ENCODE measurements at places on chromosomes 12 and 14. TPM values are rescaled to one million over a fixed set of nuclear protein-coding genes. Genes with fewer than 3 reads are reported as not detected.
A peak's percentile ranks its signal among the peaks of the same experiment; 100 is the strongest.

GRCh38 chr12:946631-947030 is 2.9 kb downstream of the RAD52 start:
- no peaks in the 10 kb centered on the region for H3K27me3 ChIP-seq
- H3K27ac ChIP-seq, result no peak overlapping the region
- H3K4me1 ChIP-seq, result no peaks in the 10 kb centered on the region
- H3K4me3 ChIP-seq, result no peak overlapping the region
- no peak for DNase-seq

The DHRS4L2 gene
- 16.8 TPM for total RNA-seq

GRCh38 chr14:64255756-64256155 is 38.4 kb downstream of the ESR2 start:
- H3K36me3 ChIP-seq, result no peaks in the 10 kb centered on the region
- no peak overlapping the region for H3K4me3 ChIP-seq
- no peak for DNase-seq
- no peak overlapping the region for H3K27ac ChIP-seq

DNA sequence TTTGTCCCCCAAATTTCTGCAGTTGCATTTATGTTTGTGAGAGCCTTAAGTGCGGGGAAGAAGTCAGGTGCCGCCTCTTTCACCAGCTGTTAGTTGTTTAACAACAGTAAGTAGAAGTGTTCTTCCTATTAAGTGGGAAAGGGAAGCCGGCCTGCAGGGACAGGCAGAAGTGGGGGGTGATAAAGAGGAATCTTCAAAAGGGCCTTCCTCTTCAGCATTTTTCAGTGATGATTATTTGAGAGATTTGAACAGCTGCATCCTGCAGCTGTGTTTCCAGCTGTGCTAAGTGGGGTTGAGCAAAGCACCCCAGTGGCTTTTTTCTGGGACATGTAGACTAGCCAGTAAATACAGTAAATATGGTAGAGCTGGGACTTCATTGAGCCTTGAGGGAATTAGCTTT is 32.1 kb upstream of the SLC38A1 start:
- H3K27ac ChIP-seq, result no peak overlapping the region
- H3K4me1 ChIP-seq, result no peaks in the 10 kb centered on the region
- no peaks in the 10 kb centered on the region for H3K27me3 ChIP-seq
- no peak overlapping the region for H3K4me3 ChIP-seq
- no peak for DNase-seq
- no peaks in the 10 kb centered on the region for H3K36me3 ChIP-seq

- no peaks in the 10 kb centered on the region for H3K27me3 ChIP-seq
- no peaks in the 10 kb centered on the region for H3K4me1 ChIP-seq
- no peak overlapping the region for H3K27ac ChIP-seq
- no peak overlapping the region for H3K4me3 ChIP-seq
- no peak for DNase-seq
Observed at GRCh38 chr14:26974965-26975364, 377.1 kb upstream of the NOVA1 start.

The CNTN1 gene
- 16.4 TPM for total RNA-seq

The IFNG-AS1 gene
- not detected for total RNA-seq

The FAM181A gene
- total RNA-seq, result not detected

DNA sequence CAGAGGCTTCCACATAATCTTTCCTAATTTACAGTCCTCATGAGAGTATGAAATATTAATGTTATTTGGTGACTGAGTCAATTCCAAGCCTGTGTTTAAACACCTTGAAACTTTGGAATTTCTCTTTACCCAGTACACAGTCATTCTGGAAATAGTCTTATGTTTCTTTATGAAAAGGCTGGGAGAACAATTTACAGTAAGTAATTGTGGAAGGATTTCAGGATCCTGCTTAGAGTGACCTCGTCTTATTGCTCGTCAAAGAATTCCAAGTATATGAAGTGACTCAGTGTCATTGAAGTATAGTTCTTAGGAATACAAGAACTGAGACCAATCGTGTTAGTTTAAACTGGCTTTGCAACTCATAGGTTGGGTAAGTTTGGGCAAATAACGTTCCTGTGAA is 634.2 kb downstream of the SLC16A7 start:
- DNase-seq, result no peak
- H3K36me3 ChIP-seq, result no peaks in the 10 kb centered on the region
- H3K4me3 ChIP-seq, result no peak overlapping the region
- H3K4me1 ChIP-seq, result no peaks in the 10 kb centered on the region
- no peak overlapping the region for H3K27ac ChIP-seq

DNA sequence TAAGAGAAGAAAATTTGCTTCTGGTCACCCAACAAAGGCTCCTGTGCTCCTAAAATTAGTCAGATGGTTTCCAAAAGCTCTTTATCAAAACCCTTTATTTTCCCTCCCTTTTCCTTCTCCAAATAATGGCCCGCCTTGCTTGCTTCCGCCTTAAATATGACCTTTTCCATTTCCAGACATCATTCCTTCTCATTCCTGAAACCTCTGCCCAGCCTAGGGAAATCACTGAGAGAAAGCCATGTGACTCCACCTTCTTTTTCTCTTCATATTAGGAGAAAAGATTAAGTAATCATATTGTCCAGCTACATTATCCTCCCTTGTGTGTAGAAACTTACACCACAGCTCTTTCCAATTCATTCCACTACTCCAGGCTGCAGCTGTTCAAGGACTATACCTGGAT is 75.7 kb upstream of the GPHB5 start:
- no peak overlapping the region for H3K27ac ChIP-seq
- H3K27me3 ChIP-seq, result no peaks in the 10 kb centered on the region
- H3K36me3 ChIP-seq, result no peaks in the 10 kb centered on the region
- H3K4me1 ChIP-seq, result no peaks in the 10 kb centered on the region

The PRKD1 gene
- total RNA-seq, result 14.1 TPM

The TSPAN11 gene
- 0.48 TPM for total RNA-seq

The OR6C2 gene
- total RNA-seq, result not detected

GRCh38 chr12:92701441-92701840 is 1.3 kb upstream of the PLEKHG7 start:
- no peaks in the 10 kb centered on the region for H3K36me3 ChIP-seq
- H3K4me3 ChIP-seq, result no peak overlapping the region
- H3K27ac ChIP-seq, result no peak overlapping the region
- no peak for DNase-seq
- no peaks in the 10 kb centered on the region for H3K4me1 ChIP-seq

- no peaks in the 10 kb centered on the region for H3K4me1 ChIP-seq
- H3K36me3 ChIP-seq, result no peaks in the 10 kb centered on the region
- H3K27ac ChIP-seq, result no peak overlapping the region
- DNase-seq, result no peak
Observed at GRCh38 chr14:56154321-56154720, 36.1 kb downstream of the PELI2 start.

DNA sequence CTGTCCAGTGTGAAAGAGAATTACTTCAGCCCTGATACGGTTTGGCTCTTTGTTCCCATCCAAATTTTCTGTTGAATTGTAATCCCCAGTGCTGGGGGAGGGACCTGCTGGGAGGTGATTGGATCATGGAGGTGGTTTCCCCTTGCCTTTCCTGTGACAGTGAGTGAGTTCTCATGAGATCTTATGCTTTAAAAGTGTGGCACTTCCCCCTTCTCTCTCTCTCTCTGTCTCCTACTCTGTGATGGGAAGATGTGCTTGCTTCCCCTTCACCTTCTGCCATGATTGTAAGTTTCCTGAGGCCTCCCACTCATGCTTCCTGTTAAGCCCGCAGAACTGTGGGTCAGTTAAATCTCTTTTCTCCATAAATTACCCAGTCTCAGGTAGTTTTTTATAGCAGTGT is 5.5 kb upstream of the SLC15A5 start:
- no peaks in the 10 kb centered on the region for H3K36me3 ChIP-seq
- DNase-seq, result no peak
- no peaks in the 10 kb centered on the region for H3K27me3 ChIP-seq
- H3K4me1 ChIP-seq, result no peaks in the 10 kb centered on the region
- H3K27ac ChIP-seq, result no peak overlapping the region
- no peak overlapping the region for H3K4me3 ChIP-seq

GRCh38 chr12:113276946-113277500 is 55.8 kb downstream of the TPCN1 start:
- no peak for DNase-seq
- H3K4me1 ChIP-seq, result no peaks in the 10 kb centered on the region
- H3K36me3 ChIP-seq, result no peaks in the 10 kb centered on the region
- no peaks in the 10 kb centered on the region for H3K27me3 ChIP-seq

DNA sequence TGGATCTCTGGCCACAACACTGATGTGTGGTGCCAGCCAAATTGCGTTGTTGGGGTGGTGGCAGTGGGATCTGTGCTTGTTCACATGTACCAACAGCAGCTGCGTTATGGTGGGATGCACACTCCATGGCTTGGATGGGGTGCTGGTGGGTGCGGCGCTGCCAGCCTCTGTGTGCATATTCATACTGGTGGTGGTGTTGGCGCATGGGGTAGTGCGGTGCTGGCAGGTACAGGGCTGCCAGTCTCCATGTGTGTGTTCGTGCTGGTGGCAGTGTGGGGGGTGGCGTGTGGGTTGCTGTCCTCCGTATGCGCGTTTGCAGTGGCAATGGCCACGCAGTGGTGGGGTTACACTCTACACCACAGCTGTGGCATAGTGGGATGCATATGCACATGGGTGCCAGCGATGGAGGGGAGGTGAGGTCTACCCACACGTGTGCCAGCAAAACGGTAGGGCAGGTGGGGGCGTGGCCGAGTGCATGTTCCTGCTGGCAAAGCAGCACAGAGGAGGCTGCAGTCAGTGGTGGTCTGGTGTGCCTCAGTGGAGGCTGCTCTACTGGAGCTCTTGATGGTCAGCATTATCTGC is 26.5 kb downstream of the RAD51B start:
- no peaks in the 10 kb centered on the region for H3K4me1 ChIP-seq
- no peaks in the 10 kb centered on the region for H3K36me3 ChIP-seq
- H3K27me3 ChIP-seq, result no peaks in the 10 kb centered on the region
- DNase-seq, result no peak

DNA sequence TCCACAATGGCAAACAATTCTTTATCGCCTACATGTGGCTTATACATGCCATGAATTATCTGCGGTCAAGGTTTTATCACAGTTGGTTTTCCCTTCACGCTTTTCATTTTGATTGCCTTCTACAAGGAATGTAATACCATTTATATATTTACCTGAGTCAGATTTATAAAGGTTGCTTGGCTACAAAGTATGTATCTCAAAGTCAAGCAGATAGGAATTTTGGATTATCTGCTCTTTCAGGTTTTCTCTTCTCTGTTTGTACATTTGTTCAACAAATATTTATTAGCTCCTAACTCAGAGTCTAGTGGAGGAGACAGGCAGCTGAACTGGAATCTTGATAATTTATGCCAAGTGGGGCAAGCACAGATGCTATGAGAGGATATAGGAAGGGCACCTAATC is 28.5 kb upstream of the CISTR start:
- DNase-seq, result no peak
- no peak overlapping the region for H3K27ac ChIP-seq
- no peaks in the 10 kb centered on the region for H3K36me3 ChIP-seq
- H3K4me3 ChIP-seq, result no peak overlapping the region

- H3K4me1 ChIP-seq, result no peaks in the 10 kb centered on the region
- peak overlapping the region; percentile 21 for H3K27ac ChIP-seq
- H3K36me3 ChIP-seq, result no peaks in the 10 kb centered on the region
- H3K27me3 ChIP-seq, result no peaks in the 10 kb centered on the region
- DNase-seq, result no peak
Observed at GRCh38 chr12:104213952-104214351, 1.6 kb upstream of the TXNRD1 start.

GRCh38 chr12:26374934-26375680 is 179.7 kb downstream of the SSPN start:
- DNase-seq, result no peak
- no peaks in the 10 kb centered on the region for H3K27me3 ChIP-seq
- H3K4me1 ChIP-seq, result no peaks in the 10 kb centered on the region

GRCh38 chr12:124686370-124687173 is 119.2 kb upstream of the NCOR2 start:
- H3K27me3 ChIP-seq, result no peaks in the 10 kb centered on the region
- H3K4me1 ChIP-seq, result peaks cover 17% of the 10 kb centered on the region
- H3K4me3 ChIP-seq, result no peak overlapping the region
- DNase-seq, result no peak

The KRT83 gene
- 0.33 TPM for total RNA-seq

GRCh38 chr12:119322301-119322723 is 12.2 kb upstream of the CCDC60 start:
- no peak for DNase-seq
- H3K36me3 ChIP-seq, result no peaks in the 10 kb centered on the region
- H3K27me3 ChIP-seq, result no peaks in the 10 kb centered on the region
- H3K4me3 ChIP-seq, result no peak overlapping the region
- H3K4me1 ChIP-seq, result no peaks in the 10 kb centered on the region
- H3K27ac ChIP-seq, result no peak overlapping the region

GRCh38 chr12:114936148-114937079 is 252.4 kb upstream of the TBX3 start:
- H3K4me1 ChIP-seq, result no peaks in the 10 kb centered on the region
- no peaks in the 10 kb centered on the region for H3K36me3 ChIP-seq
- no peak overlapping the region for H3K27ac ChIP-seq
- no peak overlapping the region for H3K4me3 ChIP-seq

The REP15 gene
- total RNA-seq, result 3.3 TPM

DNA sequence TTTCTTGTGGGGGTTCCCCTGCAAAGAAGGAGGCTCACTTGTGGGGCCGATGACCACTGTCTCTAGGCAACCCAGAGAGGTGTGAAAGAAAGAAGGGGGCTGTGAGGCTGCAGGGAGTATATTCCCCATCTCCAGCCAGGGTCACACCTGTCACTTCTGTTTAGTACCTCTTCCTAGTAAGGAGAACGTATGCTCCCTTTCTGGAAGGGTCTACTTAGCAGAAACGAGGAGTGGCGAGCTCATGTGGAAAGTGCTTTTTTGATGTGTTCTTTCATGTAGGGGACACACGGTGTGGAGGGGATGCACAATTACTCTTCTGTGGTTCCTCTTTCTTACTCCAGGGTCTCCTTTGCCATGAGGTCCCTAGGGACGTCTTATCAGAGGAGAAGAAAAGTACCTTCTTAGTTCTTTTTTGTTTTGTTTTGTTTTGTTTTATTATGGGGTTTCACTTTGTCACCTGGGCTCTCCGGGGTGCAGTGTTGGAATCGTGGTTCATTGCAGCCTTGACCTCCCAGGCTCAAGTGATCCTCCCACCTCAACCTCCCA is 58.3 kb downstream of the PRKCH start:
- H3K27me3 ChIP-seq, result no peaks in the 10 kb centered on the region
- no peak overlapping the region for H3K4me3 ChIP-seq
- DNase-seq, result no peak
- no peaks in the 10 kb centered on the region for H3K4me1 ChIP-seq
- no peak overlapping the region for H3K27ac ChIP-seq
- no peaks in the 10 kb centered on the region for H3K36me3 ChIP-seq

The NRXN3 gene
- 3.5 TPM for total RNA-seq

- peaks cover 5% of the 10 kb centered on the region for H3K4me1 ChIP-seq
- H3K4me3 ChIP-seq, result no peak overlapping the region
- no peak for DNase-seq
- H3K36me3 ChIP-seq, result no peaks in the 10 kb centered on the region
- no peak overlapping the region for H3K27ac ChIP-seq
- no peaks in the 10 kb centered on the region for H3K27me3 ChIP-seq
Observed at GRCh38 chr12:57883057-57883456, 36.5 kb upstream of the CTDSP2 start.

GRCh38 chr12:55707841-55708694 is at the start of gene ITGA7:
Gene ITGA7, minus strand, starts transcription at chr12:55707904. Its CDS starts 222 bp downstream, at chr12:55707682.
- H3K27me3 ChIP-seq, result no peaks in the 10 kb centered on the region
- peak within 1 kb of the TSS; percentile 68 for H3K4me3 ChIP-seq
- H3K36me3 ChIP-seq, result no peaks in the 10 kb centered on the region
- H3K27ac ChIP-seq, result peak within 1 kb of the TSS; percentile 13
- H3K4me1 ChIP-seq, result no peaks in the 10 kb centered on the region

The THTPA gene
- 22.1 TPM for total RNA-seq

The BCL2L14 gene
- 0.29 TPM for total RNA-seq

The PRIMA1 gene
- 0.98 TPM for total RNA-seq

Data from breast epithelium (tissue), 4 donors.